ENCODE measurements at places on chromosomes 7 and 10.

GRCh38 chr7:131020759-131021261 lies 286.8 kb upstream of the KLF14 start:
- DNase-seq, result no peak

- no peak for DNase-seq
Observed at GRCh38 chr7:142594078-142594477, 155.2 kb upstream of the PRSS1 start.

- no peak for DNase-seq
Observed at GRCh38 chr10:36888925-36889573, 236.3 kb upstream of the ANKRD30A start.

DNA sequence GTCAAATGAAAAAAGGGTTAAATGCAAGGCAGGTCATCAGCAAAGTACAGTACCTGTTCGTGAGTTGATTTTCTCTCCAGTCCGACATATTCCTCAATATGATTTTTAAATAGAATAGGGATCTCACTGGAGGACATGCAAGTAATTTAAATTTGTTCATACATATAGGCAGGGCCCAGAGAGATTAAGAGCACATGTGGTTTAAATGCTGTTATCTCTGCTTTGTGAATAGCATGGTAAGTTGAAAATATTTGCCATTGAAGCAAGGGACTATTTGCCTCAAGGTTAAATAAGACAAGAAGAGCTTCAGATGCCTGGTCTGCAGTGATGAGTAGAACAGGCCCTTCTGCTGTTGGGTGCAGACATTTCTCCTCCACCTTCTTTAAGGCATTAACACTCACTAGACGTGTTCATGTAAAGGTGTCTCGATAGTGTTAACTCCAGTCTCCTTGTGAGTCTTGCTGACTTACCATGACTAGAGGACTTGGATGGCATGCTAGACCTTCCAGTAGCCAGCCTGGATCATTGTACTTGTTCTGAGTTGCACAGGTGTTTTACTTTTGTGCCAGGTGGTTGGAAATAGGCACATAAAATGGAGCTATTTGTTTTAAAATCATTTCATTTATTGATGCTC lies 15.6 kb upstream of the AKR1C3 start:
- no peak for DNase-seq

GRCh38 chr10:13938950-13939349 lies 352.2 kb downstream of the PRPF18 start:
- peak; percentile 19 for DNase-seq

GRCh38 chr7:67683628-67684027 lies 687.0 kb downstream of the TYW1 start:
- no peak for DNase-seq

GRCh38 chr10:116403740-116404250 lies 23.9 kb upstream of the PNLIPRP3 start:
- no peak for DNase-seq

DNA sequence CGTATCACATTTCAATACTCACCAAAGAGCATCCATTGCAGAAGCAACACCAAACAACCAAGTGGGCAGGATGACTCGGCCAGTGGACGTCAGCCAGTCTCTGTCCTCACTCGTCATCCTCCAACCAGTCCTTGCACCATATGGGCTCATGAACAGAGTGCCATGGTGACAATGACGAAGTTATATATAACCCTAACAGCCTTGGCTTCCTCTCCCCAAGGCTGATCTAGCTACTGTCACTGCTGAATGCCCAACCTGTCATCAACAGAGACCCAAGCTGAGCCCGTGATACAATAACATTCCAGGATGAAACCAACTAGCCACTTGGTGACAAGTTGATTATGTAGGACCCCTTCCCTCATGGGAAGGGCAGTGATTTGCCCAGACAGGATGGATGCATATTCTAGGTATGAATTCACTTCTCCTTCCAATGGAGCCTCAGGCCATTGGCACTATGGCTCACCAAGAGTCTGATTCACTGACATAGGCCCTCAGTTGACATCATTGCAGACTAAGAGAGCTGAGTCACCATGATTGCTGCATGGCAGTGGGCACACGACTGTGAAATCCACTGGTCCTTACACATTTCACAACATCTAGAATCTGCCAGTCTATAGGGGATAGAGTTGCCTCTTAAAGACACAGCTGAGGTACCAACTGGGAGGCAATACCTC lies 26.3 kb upstream of the PPIF start:
- peak; percentile 85 for DNase-seq

- no peak for DNase-seq
Observed at GRCh38 chr10:129765664-129766550, 198.2 kb downstream of the EBF3 start.

DNA sequence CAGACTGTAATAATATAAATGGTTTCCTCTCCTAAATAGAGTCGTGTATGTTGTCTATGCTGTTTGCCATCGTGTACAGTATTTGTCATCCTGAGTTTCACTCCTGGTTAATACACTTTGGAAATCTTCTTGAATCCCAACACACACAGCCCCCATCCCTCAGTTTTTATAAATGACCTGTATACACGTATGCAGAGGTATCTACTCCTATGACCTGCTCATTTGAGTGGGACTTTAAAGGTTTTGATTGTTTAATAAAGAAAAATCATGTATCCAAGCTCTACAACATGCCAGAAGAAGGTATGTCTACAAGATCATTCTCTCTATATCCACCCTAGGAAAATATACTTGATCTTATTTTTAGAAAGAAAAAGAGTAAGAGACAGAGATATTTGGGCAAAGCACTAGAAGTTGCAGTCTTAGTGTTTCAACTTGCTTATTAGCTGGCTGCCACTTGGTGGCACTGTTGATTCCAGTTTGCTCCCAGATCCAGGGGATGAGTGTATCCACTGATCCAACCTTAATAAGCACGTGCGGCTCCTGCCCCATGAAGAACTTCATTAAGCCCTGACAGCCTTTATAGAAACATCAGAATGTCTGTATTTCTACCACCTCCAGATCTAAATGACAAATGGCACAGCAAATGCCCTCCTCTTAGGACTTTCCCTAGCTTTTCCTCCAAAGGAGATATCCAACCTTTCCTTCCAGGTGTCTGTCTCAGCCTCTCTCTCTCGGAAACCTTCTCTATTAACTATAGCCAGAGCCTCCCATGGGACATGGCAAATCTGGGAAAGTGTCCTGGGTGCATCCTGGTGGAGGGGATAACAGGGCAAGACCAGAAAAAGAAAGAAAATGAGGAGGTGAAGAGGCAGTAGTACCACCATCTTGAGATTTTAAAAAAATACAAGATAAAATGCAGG lies 181.6 kb upstream of the NEBL start:
- DNase-seq, result peak; percentile 65

DNA sequence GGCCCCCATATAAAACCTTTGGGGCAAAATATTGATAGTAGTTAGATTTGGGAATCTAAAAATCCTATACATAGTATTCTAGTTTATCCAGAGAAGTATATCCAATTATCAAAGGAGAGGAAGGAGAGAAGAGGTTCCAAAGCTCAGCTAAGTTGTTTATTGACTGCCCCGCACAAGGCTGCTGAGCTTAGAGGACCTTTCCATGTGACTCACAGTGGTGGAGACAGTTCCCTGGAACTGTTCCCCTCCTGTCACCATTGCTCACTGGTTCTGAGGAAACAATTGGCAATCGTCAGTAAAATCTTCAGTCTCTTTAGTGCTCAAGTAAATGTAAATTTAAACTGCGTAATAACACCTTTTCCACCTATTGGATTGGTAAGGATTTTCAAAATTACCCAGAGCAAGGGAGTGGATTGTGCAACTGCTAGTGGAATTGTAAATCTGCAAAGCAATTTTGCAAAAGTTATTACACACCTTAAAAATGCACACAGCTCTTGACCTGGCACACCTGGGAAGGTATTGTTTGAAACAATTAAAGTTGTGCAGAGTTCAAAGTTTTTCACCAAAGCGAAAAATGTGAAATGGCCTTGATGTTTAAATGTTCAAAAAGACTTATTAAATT lies 63.1 kb downstream of the EEPD1 start:
- peak; percentile 80 for DNase-seq

GRCh38 chr7:49866910-49867309 lies 93.5 kb downstream of the VWC2 start:
- DNase-seq, result no peak
